ENCODE measurements at places on chromosomes 3 and 15.
A peak's percentile ranks its signal among the peaks of the same experiment; 100 is the strongest.

- no peak for DNase-seq
- H3K27ac ChIP-seq = no peak overlapping the region
- H3K4me3 ChIP-seq = no peak overlapping the region
- H3K36me3 ChIP-seq = peaks cover 2% of the 10 kb centered on the region
- no peaks in the 10 kb centered on the region for H3K27me3 ChIP-seq
These were observed 12.9 kb downstream of the SEC11A start for GRCh38 chr15:84702961-84703482.

GRCh38 chr3:101300073-101300472 is 20.3 kb downstream of the IMPG2 start:
- no peaks in the 10 kb centered on the region for H3K27me3 ChIP-seq
- no peak overlapping the region for H3K4me3 ChIP-seq
- no peak overlapping the region for H3K27ac ChIP-seq
- DNase-seq = no peak
- H3K4me1 ChIP-seq = no peaks in the 10 kb centered on the region
- peaks cover 28% of the 10 kb centered on the region for H3K36me3 ChIP-seq

- no peak overlapping the region for H3K4me3 ChIP-seq
- H3K4me1 ChIP-seq = peaks cover 11% of the 10 kb centered on the region
- no peak for DNase-seq
- H3K27ac ChIP-seq = no peak overlapping the region
These were observed 78.3 kb downstream of the APBA2 start for GRCh38 chr15:28964098-28964497.

GRCh38 chr15:67019069-67019468 is 46.3 kb upstream of the SMAD3 start:
- H3K27ac ChIP-seq = no peak overlapping the region
- DNase-seq = no peak
- no peaks in the 10 kb centered on the region for H3K36me3 ChIP-seq
- H3K4me3 ChIP-seq = no peak overlapping the region

DNA sequence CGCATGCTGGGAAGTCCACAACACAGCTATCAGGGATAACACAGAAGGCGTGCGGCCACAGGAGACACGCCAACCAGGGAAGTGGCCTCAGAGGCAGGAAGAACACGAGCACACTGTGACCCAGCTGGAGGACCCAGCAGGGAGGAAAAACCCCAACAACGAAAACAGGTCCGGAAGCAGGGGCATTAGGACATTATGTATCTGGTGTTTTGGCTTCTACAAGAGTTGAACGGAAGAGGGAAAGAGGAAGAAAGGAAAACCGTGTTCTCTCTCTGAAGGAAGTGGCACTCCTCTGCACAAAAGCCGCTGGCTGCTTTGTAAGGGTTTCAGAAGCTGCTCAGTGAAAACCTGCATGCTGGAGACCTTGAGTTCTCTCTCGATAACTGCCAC is 61.8 kb downstream of the HACD2 start:
- H3K4me3 ChIP-seq = no peak overlapping the region
- H3K36me3 ChIP-seq = peaks cover 3% of the 10 kb centered on the region
- DNase-seq = no peak
- H3K27me3 ChIP-seq = no peaks in the 10 kb centered on the region
- H3K4me1 ChIP-seq = peaks cover 6% of the 10 kb centered on the region

GRCh38 chr3:127964053-127964452 is 49.0 kb downstream of the KBTBD12 start:
- DNase-seq = no peak
- H3K4me3 ChIP-seq = no peak overlapping the region
- H3K27me3 ChIP-seq = no peaks in the 10 kb centered on the region
- H3K4me1 ChIP-seq = peaks cover 15% of the 10 kb centered on the region

DNA sequence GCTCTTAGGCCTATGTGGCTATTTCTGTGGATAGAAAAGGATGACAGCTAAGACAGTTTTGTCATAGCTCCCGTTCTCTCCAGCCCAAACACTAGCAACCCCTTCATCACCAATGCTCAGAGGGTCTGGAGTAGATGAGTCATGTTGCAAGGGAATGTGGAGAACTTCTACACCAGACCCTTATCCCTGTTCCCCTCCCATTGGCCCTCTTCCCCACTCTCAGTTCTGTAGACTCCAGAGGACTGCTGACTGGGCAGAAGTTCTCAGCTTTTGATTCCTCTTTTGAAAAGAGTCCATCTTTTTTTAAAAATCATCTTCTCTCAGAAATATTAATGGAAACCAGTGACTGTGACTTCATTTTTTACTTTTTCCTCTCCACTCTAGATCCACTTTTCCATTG is 2.4 kb upstream of the MYZAP start:
- no peaks in the 10 kb centered on the region for H3K36me3 ChIP-seq
- peaks cover 63% of the 10 kb centered on the region for H3K27me3 ChIP-seq
- H3K27ac ChIP-seq = peak overlapping the region; percentile 28
- no peak overlapping the region for H3K4me3 ChIP-seq

GRCh38 chr3:54901906-54902685 is 25.8 kb downstream of the LRTM1 start:
- H3K27me3 ChIP-seq = no peaks in the 10 kb centered on the region
- H3K4me1 ChIP-seq = peaks cover 27% of the 10 kb centered on the region
- H3K4me3 ChIP-seq = no peak overlapping the region
- DNase-seq = no peak
- H3K36me3 ChIP-seq = no peaks in the 10 kb centered on the region

GRCh38 chr3:141403576-141403975 is 35.3 kb downstream of the ZBTB38 start:
- H3K4me1 ChIP-seq = peaks cover 4% of the 10 kb centered on the region
- DNase-seq = no peak
- H3K36me3 ChIP-seq = peaks cover 6% of the 10 kb centered on the region
- no peak overlapping the region for H3K27ac ChIP-seq
- no peaks in the 10 kb centered on the region for H3K27me3 ChIP-seq

GRCh38 chr15:34855413-34855812 is 60.1 kb upstream of the ACTC1 start:
- H3K4me1 ChIP-seq = no peaks in the 10 kb centered on the region
- no peak overlapping the region for H3K27ac ChIP-seq
- no peak for DNase-seq
- H3K36me3 ChIP-seq = peaks cover 15% of the 10 kb centered on the region

GRCh38 chr3:133124511-133124910 is 86.3 kb downstream of the TMEM108 start:
- H3K4me1 ChIP-seq = peaks cover 22% of the 10 kb centered on the region
- no peak for DNase-seq
- no peak overlapping the region for H3K4me3 ChIP-seq
- H3K27me3 ChIP-seq = no peaks in the 10 kb centered on the region

GRCh38 chr3:155863072-155863784 is 7.2 kb upstream of the GMPS start:
- DNase-seq = no peak
- peaks cover 2% of the 10 kb centered on the region for H3K27me3 ChIP-seq
- H3K4me1 ChIP-seq = no peaks in the 10 kb centered on the region
- H3K27ac ChIP-seq = no peak overlapping the region
- H3K36me3 ChIP-seq = peaks cover 3% of the 10 kb centered on the region

DNA sequence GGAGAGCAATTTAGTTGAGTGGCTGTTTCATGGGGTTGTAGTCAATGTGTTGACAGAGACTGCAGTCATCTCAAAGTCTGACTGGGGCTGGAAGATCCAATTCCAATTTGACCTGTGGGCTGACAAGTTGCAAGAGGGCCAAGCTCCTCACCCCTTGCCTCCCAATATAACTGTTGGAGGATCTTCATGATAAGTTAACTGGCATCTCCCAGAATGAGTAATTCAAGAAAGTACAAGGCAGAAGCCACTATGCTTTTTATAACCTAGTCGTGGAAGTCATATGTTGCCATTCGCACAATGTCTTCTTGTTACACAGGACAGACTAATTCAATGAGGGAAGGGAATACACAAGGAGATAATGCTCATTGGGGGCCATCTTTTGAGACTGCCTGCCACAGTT is 29.1 kb downstream of the GPR15 start:
- DNase-seq = no peak
- H3K27ac ChIP-seq = no peak overlapping the region
- no peaks in the 10 kb centered on the region for H3K4me1 ChIP-seq
- peaks cover 7% of the 10 kb centered on the region for H3K27me3 ChIP-seq

DNA sequence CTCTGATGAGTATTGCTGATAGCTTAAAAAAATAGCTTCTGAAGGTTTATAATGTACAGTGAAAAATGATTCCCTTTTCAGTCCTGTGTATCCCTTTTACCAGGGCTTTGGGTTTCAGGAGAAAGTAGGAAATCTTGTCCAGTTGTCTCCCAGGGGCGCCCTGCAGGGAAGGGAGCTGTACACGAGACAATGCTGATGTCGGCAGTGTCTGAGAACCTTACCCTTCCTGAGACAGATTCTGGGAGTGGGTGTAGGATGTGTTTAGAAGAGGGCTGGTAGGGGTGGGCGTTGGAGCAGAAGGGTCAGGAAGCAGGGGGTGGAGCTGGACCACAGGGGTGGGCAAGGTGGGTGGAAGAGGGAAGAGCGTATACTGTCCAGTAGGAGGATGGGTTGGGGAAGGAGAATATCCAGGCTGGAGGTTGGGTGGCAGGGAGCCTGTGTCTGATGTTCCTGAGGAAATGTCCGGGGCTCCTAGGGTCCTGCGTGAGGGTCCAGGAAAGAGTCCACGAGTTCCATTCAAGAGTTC is 5.6 kb downstream of the THPO start:
- no peak for DNase-seq

DNA sequence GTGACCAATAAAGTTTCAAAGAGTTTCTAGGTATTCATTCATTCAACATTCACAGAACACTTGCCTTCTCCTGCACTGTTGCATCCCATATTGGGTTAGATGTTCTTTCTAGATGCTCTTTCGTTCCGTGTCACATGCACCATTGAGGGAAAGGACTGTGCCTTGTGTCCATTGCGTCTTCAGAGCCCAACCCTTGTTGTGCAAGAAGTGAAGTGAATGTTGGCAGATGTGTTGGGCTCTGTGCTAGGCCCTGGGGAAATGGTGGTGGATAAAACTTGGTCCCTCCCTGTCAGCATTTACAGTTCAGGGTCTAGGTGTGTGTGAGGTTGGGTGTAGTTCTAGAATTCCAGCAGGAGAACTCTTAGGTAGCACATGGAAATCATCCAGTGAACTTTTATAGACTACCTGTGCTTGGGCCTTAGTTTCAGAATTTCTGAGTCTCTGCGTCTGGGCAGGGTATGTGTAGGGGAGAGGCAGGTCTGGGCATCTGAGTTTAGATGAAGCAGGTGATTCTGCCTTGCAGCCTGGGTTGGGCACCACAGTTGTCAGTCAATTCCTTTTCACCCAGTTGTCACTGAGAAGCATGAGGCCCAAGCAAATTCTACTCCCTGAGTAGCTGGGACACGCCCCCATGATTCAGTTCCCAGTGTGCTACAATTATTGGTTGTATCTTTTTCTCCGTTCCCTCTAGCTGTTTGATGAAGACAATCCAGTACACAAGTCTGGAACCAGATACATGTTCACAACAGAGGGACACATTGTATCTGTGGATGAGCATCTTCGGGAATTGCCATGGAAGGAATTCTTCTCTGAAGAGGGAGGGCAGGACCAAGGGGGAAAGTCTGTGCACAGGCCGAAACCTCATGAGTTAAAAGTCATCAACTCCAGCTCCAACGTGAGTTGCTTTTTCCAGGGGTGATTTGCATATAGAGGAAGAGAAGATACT is 25.4 kb downstream of the EDEM1 start:
- H3K27me3 ChIP-seq = no peaks in the 10 kb centered on the region
- no peak overlapping the region for H3K27ac ChIP-seq
- DNase-seq = no peak
- H3K4me1 ChIP-seq = no peaks in the 10 kb centered on the region

DNA sequence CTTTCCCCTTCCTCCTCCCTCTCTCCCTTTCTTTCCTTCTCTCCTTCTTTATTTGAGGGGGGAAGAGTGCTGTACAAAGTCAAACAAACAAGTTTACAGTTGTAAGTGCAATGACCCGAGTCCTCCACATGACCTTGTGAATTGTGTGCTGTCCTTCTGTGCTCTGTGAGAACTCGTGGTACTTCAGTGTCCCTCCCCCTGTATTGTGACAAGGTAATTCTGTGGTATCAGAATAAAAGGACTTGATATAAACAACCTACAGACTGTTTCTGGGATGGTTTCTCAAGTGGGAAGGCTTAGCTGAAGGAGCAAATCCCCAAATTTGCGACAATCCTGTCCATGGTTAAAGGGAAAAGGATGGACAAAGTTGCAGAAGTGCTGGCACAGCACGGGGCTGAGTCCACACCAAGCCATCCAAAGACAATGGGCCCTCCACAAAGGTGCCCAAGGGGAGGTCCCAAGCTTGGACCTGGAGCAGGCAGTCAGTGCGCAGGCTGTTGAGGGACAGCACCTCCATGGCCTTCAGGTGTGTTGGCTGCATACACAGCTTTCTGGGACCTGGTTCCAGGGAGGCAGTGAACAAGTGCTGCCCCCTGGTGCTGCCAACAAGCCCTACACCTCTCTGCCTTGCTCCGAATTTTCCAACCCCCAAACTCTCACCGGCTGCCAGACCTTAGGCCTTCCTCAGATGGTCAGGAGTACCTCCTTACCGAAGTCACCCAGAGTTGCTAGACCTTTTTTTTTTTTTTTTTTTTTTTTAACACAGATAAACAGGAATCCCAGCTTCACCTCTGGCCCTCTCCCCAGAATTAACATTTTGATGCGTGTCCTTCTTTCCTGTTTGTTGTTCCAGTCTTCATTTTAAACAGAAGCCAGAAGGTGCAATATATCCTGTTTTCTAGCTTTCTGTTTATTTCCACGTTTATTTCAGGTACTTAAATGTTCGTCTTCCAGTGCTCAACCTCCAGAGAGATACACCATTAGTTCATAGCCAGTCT is 2.6 kb upstream of the APEH start:
- H3K36me3 ChIP-seq = no peaks in the 10 kb centered on the region
- DNase-seq = peak; percentile 67
- peaks cover 37% of the 10 kb centered on the region for H3K4me1 ChIP-seq
- H3K27me3 ChIP-seq = peaks cover 2% of the 10 kb centered on the region

- H3K4me1 ChIP-seq = peaks cover 17% of the 10 kb centered on the region
- H3K27me3 ChIP-seq = no peaks in the 10 kb centered on the region
- no peak overlapping the region for H3K27ac ChIP-seq
- no peak for DNase-seq
These were observed 836.8 kb upstream of the NECTIN3 start for GRCh38 chr3:110234831-110235230.

DNA sequence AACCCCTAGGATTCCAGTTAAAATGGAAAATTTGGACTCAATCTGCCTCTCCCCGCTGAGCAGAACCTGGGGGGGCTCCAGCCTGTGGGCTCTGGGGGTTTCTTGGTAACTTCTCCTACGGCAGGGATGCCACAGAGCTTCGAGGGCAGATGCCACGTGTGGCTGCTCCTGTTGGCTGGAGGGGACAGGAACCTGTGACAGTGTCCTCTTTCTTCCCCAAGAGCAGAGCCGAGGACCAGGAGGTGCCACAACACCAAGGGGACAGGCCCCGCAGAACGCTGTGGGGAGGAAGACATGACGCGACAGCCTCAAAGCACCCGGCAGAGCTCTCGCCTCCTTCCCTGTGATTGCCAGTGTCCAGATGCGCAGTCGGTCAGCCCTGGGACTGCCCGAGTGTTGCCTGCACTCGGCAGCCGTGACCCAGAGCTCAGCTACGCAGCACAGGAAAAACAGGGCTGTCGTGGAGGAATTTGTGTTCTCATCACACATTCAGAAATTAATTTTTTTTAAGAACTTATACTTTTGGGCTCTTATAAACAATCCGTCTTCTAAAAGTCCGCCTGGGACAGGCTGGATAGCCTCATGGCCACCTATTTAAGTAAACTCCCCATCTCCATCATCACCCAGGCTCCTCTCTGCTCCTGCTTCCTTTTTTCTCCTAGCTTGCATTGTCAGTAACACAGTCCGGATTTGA is 131.9 kb upstream of the MEF2A start:
- H3K27me3 ChIP-seq = no peaks in the 10 kb centered on the region
- H3K36me3 ChIP-seq = no peaks in the 10 kb centered on the region
- no peak overlapping the region for H3K27ac ChIP-seq
- H3K4me3 ChIP-seq = no peak overlapping the region
- peaks cover 18% of the 10 kb centered on the region for H3K4me1 ChIP-seq

- H3K36me3 ChIP-seq = no peaks in the 10 kb centered on the region
- peak; percentile 41 for DNase-seq
These were observed at the start of gene DLL4 for GRCh38 chr15:40928821-40929659. TSS of gene DLL4 (plus strand) at chr15:40929340. CDS start at chr15:40929669, 329 bp downstream.
